ENCODE measurements at places on chromosomes 3 and 15.

- ATAC-seq = no peak
Measured at GRCh38 chr3:195768414-195768813, 43.3 kb downstream of the MUC4 start.

DNA sequence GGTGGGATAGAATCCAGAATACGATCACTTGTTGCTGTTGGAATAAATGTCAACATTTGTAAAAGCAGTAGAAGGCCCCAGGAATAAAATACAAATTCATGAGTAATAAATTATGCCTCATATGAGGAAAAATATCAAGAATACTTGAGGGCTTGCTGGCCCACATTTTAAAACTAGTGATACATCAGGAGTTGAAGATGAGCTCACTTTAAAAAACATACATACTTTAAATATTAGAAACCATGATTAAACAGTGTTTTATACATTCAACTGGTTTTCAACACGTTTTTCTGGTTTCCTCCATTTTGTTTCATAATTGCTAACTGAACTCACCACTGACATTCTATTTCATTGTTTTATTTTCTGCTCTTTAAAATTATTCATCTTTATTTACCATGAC, 141.4 kb downstream of the TFG start:
- ATAC-seq = no peak

DNA sequence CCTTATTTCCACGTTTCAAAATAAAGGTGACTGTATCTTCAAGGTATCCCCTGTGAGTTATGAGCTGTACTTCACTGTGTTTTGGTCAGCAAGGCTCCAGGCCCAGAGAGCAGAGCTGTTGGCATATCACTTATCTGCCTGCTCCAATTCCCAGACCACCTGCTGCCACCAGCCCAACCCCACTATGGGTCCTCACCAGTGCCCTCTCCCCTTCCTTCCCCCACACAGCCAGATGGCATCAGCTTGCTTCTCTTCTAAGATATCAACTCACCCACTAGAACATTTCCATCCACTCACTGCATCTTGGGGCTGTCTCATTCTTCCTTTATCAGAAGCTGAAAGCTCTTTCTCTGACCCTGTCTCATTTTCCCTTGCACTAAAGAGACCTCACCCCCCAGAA, 136.9 kb upstream of the EIF1B start:
- ATAC-seq = no peak

GRCh38 chr3:143430568-143430967, 311.0 kb downstream of the CHST2 start:
- ATAC-seq = no peak

- no peak for ATAC-seq
Measured at GRCh38 chr3:13700362-13700761, 151.4 kb downstream of the FBLN2 start.

- no peak for ATAC-seq
Measured at GRCh38 chr3:100088735-100089368, 25.4 kb downstream of the FILIP1L start.

DNA sequence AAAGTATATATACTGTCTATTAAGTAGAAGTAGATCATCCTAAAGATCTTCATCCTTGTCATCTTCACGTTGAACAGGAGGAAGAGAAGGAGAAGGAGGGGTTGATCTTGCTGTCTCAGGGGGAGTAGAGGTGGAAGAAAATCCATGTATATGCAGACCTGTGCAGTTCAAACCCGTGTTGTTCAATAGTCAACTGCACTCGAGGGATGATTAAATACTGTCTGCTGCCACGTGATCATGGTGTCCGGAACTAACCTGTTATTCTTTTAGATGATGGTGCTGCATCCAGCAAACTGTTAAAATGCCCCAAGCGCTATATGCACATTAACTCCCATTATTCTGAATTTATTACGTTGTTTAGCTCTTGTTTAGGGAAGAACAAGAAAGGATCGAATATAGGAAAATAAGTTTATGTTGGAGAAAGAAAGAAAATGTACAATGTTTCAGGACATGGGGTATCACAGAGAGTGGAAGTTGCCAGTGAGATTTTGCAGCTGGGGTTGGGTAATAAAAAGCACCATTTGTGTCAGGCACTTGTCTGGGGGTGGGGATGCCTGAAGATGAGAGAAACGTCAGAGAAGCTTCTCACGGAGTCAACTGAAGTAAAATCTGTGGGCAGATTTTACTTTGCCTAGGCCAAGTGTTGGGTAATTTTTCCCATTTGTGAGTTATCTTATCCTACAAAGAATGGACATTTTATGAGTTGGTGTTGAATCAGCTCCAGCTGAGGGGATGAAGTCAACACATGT, 229.2 kb downstream of the RYR3 start:
- no peak for ATAC-seq

Measured in esophagus mucosa (tissue), 1 donor.